Activated CD4-positive, CD25-positive, alpha-beta regulatory T cell treated with anti-CD3 and anti-CD28 coated beads, Interleukin-2, amount 50 U/mL, for 24 hours (primary cell): ENCODE measurements at places on chromosomes 1 and 21.

DNA sequence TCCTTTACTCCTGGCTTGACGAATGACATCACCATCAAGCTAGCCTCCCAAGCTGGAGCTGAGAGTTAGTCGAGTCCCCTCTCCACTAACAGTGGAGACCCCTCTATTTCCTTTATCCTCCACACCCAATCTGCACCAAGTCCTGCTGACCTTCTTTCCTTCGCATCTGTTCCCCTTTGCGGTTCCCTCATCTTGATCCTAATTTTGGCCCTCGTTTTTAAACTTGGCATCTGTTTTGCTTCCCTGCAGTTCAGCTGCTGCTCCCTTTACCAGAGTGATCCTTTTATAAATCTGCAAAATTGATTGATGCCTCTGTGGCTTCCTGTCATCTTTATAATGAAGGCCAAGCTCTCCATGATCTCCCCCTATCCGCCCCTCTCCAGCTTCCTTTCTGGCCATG, 49.0 kb upstream of the TSPAN2 start:
- ATAC-seq: no peak

DNA sequence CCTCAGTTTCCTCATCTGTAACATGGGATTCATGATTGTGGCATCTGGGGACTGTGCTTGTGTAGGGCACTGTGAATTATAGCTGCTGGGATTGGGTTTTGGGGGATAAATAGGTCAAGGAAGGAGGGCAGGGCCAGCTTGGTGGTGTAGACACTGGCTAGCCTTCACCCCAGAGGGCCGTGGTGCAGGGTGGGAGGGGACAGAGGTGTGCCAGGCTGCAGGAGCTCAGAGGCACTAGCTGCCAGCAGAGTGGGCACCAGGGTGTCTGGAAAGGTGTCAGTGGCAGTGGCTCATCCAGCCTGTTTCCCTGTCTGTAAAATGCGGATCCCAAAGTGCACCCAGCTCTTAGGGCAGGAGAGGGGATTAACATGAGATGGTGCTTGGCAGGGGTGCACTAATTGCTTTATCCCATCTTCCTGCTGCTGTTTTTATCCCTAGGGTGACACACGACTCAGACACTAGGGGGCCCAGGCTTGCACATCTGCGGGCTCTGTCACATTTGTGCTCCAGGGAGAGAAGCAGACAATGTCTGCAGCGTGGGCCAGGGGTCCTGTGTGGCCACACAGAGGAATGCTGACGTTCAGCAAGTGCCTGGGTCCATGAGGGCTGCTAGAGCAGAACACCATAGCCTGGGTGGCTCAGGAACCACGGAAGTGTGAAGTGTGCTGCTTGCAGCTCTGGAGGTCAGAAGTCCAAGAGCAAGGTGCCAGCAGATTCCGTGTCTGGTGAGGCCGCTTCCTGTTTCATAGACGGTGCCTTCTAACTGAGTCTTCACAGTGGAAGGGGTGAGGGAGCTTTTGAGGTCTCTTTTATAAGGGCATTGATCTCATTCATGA, 19.3 kb downstream of the OBSCN start:
- ATAC-seq: no peak

DNA sequence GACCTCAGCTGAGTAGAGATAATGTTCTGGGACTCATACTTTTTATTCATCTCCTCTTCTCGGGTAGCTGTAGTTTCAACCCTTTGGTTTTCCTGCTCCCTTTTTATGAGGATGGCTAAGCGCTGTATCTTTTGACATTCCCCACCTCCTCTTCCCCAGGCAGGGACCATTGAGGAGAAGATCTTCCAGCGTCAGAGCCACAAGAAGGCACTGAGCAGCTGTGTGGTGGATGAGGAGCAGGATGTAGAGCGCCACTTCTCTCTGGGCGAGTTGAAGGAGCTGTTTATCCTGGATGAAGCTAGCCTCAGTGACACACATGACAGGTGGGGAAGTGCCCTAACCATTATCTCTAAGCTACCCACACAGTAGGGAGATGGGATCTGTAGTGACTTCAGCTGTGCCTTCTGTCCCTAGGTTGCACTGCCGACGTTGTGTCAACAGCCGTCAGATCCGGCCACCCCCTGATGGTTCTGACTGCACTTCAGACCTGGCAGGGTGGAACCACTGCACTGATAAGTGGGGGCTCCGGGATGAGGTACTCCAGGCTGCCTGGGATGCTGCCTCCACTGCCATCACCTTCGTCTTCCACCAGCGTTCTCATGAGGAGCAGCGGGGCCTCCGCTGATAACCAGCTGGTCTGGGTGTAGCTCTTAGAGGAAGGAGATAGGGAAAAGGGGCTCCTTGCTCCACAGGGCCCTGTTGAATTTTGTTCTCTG, 25.6 kb downstream of the LRRC41 start:
- ATAC-seq: no peak

DNA sequence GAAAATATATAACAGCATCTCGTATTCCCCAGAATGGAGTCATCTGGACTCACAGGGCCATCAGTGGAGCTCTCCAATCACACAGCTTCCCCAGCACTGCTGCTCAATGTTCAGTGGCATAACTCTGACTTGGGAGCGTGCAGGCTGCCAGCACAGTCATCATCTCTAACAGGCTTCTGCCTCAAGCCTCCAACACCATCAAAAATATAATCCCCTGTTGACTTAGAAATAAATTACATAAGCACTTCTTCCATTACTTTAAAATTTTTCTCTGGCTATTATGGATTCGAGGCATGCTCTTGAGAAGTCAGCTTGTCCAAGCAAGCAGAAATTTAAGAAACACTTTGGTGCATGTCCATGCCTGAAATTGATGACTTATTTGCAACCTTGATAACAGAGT, 6.2 kb downstream of the DUSP23 start:
- ATAC-seq: no peak
